ENCODE measurements at places on chromosomes 16 and 17. TPM values are rescaled to one million over a fixed set of nuclear protein-coding genes. Genes with fewer than 3 reads are reported as not detected.

DNA sequence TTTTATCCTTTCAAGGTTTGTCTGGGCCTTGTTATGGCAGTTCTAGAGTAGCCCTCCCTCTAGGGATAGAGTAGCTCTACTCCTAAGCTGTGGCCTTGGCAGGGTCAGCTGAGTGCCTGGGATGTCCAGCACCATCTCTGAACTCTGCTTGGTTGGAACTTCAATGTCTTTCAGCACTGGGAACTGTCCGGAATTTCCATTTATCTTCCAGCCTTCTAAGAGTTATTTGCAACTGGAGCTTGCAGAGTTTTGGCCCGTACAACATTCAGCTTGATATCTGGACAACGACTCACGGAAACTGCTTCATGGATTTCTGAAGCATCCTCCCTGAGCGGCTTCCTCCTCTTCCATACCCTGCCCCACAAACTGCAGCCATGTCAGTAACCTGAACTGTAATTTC lies 22.9 kb downstream of the MMD start:
- no peak for DNase-seq

- no peak for DNase-seq
Measured at GRCh38 chr17:32491371-32492263, 4.8 kb downstream of the CDK5R1 start.

DNA sequence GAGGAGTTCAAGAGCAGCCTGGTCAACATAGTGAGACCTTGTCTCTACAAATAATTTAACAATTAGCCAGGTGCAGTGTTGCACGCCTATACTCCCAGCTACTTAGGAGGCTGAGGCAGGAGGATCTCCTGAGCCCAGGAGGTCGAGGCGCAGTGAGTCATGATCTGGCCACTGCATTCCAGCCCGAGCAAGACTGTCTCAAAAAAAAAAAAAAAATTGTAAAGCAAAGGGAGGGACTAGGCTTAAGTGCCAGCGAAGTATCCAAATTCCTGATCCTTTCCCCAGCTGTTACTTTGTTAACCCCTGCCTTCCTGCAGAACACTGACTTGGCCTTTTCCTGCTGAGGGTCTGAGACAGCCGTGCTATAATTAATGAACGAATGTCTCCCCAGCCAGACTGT lies 2.7 kb downstream of the GDPD3 start:
- no peak for DNase-seq

GRCh38 chr17:65170839-65171238 lies 33.7 kb downstream of the RGS9 start:
- peak; percentile 88 for DNase-seq

- DNase-seq: peak; percentile 24
Measured at GRCh38 chr17:956905-957304, 22.7 kb downstream of the NXN start.

- DNase-seq: no peak
Measured at GRCh38 chr17:7233701-7234082, 625 bp downstream of the DVL2 start.

DNA sequence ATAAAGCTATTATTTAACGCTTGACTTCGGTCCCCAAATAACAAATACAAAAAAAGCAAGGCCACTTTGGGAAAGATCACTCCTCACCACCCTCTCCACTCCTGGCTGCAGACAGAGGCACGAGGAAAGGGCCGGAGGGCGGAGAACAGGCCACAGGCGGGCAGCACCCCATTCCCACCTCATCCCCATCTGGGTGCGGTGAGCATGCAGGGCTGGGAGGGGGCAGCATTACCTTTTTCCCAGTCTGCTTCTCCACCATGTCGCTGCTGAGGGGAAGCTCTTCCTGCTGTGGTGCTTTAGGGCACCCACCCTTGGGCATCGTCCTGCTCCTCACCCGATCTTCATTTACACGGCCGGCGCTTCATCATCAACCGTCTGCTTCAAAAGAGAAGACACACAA lies 99.2 kb downstream of the ZNF778 start:
- DNase-seq: no peak

DNA sequence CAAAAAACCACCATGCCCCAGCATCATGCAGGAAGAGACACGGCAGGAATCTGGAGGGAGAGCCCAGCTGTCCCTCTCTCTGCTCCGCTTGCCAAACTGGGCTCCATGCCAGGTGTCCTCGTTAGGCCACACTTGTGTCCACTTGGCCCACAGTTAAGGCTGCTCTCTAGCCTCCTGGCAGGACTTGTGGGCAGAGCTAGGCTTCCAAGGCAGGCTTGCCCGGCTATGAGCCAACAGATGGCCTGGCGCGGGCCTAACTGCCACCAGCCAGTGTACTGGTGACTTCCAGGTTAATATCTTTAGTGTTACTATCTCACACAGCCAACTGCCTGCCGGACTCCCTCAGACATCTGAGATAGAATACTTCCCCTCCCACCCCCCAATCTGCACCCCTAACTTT lies 10.6 kb downstream of the ATP6V0D1 start:
- DNase-seq: no peak

GRCh38 chr16:77599793-77600415 lies 122.4 kb upstream of the NUDT7 start:
- DNase-seq: peak; percentile 77

DNA sequence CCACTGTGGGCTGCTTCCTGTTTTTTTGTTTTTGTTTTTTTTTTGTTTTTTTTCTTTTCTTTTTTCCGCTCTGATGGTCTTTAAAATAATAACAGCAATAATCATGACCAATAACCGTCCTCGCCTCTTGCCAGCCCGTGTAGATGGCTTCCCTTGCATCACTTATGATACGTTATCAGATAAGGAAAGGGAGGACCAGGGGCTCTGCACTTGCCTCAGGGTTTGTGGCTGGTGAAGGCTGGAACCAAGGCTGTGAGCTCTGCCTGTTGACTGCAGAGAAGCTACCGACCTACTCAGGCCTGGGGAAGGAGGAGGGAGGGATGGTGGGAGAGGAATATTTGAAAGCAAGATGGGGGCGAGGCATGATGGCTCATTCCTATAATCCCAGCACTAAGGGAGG lies 114.0 kb upstream of the SDK2 start:
- no peak for DNase-seq

GRCh38 chr17:75504347-75505151 lies 10.8 kb downstream of the CASKIN2 start:
- no peak for DNase-seq

DNA sequence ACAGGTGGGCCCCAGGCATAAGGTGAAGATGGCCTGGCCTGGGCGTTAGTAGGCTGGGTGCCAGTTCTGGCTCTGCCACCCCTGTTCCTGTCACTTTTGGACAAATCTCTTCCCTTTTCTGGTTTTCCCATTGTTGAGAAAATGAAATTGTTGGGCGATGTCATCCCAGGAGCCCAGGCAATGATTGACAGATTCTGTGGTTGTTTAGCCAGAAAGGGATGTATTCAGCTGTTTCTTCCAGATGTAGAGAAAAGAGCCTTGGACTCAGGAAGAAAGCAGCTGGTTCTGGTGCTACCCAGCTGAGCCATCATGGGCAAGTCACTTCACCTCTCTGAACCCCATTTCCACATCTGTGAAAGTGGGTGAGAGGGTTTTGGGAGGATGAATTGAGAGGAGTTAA lies 60.1 kb upstream of the MRTFB start:
- no peak for DNase-seq

The OR4D1 gene
- total RNA-seq: not detected

The DUSP3 gene
- 51.4 TPM for total RNA-seq

The SAMD14 gene
- total RNA-seq: 15.6 TPM

The GAST gene
- total RNA-seq: not detected

The FLYWCH1 gene
- total RNA-seq: 51.7 TPM

The OR2C1 gene
- not detected for total RNA-seq

The TBC1D3 gene
- 1.9 TPM for total RNA-seq

The MYL11 gene
- total RNA-seq: not detected

The METTL22 gene
- total RNA-seq: 42.0 TPM
